ENCODE measurements at places on chromosomes 13 and 19.

GRCh38 chr13:45468635-45469034, 3.9 kb downstream of the COG3 start:
- no peak for DNase-seq

GRCh38 chr13:103883164-103883563, 816.9 kb upstream of the SLC10A2 start:
- DNase-seq: no peak

DNA sequence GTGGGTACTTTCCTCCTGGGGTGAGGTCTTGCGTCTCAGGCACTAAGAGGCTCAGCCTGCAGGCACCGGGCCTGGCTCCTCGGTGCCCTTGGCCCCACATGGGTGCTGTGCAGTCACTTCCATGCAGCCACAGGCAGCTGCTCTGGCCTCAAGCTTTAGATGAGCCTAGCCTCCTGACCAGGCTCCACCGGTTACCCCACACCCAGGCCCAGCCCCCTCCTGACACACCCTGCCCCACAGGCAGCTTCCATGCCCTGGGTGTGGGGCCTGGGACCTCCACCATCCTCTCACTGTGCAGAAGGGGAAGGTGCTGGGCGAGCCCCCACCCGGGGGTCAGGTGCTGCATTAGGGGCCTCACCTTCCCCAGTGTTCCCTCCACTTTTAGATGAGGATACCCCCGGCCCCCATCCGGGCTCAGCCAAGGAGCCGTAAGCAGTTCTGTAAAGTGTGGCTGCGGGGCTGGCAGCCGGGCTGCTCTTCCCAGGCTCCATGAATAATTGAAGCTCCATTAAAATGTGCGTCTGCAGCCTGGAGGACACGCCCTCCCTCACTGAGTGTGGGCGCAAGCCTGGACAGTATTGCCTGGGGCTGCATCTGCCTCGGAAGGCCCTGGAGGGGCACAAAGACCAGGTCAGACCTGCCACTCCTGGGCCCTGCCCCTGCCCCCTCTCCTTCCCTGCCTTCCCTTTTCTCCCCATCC, 72.5 kb upstream of the KCTD15 start:
- DNase-seq: no peak

- DNase-seq: no peak
Measured at GRCh38 chr19:38831142-38831605, 420 bp downstream of the ECH1 start.

- DNase-seq: no peak
Measured at GRCh38 chr19:45156751-45157150, 4.0 kb downstream of the NKPD1 start.

- no peak for DNase-seq
Measured at GRCh38 chr13:35028338-35028867, 86.3 kb downstream of the NBEA start.

DNA sequence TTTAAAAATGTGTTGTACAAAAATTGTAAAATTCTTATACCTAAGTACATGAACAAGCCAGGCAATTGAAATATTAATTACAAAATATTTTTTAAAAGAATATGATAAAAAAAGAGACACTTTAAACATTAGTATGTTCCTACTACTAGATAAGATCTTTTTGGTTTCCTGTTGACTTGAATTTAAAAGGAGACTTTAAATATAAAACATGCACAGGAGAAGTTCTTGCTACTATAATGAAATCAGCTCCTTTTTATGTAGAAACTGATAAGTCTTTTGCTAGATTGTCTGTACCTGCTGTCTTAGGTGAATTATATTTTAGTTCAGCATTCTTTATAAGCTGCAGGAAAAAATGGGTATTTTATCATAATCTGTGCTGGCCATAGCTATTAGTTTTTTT, 140.2 kb downstream of the TNFSF13B start:
- DNase-seq: no peak

- DNase-seq: no peak
Measured at GRCh38 chr13:99969919-99970650, 1.5 kb downstream of the ZIC5 start.

DNA sequence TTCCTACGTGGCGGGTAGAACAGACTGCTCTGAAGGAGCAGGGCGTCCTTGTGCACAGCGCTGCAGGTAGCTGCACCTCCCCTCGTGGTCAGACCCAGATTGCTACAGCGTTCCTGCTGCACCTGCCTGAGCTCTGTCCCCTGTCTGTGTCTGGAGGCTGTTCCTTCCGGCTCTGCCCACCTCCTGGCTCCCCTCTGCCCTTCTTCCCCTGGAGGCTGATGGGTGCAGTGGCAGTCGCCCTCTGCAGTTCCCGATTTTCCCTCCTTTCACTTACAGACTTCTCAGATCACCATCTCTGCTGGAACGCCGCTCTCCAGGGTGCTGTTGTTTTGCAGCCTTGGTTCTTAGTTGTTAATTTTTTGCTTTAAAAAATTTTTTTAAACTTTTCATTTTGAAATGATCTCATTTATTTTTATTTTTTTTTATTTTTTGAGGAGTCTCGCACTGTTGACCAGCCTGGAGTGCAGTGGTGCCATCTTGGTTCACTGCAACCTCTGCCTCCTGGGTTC, 53.6 kb downstream of the SMARCA4 start:
- DNase-seq: no peak
